ENCODE measurements at places on chromosomes 1 and 21.
A peak's percentile ranks its signal among the peaks of the same experiment; 100 is the strongest.

DNA sequence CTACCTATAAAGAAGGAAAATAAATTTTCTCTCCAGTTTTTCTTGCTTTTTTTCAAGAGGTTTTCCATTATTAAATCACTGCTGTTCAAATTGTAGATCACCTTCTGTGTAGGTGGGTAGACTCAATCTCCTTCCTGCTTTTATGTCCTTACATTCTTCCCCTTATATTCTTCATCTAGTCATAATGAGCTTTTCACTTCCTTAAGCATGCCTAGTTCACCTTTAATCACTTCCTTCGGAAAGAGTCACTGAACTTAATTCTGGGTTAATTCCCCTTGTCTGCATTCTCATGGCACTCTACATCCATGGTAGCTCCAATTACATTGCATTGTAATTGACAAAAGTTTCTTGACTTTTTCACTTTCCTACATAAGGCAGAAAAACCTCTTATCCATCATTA is 6.1 kb upstream of the FAM177B start:
- no peak for DNase-seq

GRCh38 chr1:84849357-84849975 is 43.5 kb downstream of the LPAR3 start:
- no peak for DNase-seq

GRCh38 chr1:39158327-39159086 is 46.0 kb upstream of the MACF1 start:
- DNase-seq, result peak; percentile 96

- DNase-seq, result peak; percentile 92
These were observed 109.4 kb downstream of the NAV1 start for GRCh38 chr1:201648066-201648906.

DNA sequence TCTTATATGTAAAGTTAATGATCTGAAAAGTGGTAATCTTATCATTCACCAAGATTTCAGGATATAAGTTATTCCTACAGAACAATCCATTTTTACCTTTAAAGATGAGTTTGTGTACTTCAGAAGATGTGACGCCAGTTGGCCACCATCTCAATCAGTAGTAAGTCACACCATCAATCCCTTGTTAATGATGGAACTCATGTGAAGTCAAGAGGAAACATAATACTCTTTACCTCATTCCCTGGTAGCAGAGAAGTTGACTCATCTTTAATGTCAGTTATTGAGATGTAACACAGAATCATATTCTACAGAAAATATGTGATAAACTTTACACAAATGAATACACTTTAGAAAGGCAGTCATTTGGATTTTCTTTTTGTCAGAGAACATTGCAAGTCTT is 38.2 kb downstream of the MRPL39 start:
- DNase-seq, result no peak

DNA sequence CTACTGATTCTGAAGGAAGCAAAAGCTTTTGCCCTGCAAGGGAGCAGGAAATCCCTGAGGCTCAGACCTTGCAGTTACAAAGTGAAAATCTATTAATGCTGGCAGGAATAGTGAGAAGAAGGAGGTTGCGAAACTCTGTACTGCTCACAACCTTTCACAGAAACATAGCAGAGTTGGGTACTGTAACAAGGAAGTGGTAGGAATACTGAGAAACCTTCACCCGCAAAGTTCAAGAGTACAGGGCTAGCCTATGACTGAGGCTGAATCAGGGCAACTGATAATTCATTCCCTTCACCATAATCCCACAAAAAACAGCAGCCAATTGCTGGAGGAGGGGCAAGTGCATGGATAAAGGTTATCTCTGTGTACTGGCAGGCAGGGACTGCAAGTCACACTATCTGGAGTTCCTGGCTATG is 23.9 kb upstream of the KCTD3 start:
- no peak for DNase-seq

DNA sequence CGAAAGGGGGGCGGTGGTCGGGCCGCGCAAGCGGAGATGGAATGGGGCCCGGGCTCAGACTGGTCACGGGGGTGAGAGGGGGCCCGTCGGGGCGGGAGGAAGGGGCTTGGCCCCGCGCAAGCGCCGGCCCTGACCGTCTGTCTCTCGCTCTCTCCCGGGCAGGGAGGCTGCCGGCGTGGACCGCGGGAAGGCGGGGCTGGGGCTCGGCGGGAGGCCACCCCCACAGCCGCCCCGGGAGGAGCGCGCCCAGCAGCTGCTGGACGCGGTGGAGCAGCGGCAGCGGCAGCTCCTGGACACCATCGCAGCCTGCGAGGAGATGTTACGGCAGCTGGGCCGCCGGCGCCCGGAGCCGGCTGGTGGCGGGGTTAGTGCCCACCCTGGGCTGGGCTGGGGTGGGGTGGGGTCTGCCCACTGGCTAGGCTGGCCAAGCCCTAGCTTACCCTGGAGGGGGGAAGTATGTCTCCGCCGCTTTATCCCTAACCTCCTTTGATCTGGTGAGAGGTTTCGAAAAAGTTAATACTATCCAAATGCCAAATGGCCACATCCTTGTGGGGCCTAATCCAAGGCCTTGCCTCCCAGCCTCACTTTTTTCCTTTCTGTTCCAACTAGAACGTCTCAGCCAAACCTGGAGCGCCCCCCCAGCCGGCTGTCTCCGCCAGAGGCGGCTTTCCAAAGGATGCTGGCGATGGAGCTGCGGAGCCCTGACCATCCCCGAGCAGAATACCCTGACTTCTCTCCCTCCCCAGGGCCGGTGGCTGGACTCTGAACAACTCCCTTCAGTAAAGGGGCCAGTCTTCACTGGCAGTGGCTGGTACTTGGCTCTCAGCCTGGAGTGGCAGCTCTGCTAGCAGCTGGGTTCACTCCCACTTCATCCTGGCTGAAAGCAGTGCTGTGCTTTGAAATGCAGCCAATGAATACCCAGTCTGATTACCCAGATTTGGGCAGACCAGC is 636 bp upstream of the YRDC start:
- peak; percentile 83 for DNase-seq

- DNase-seq, result no peak
These were observed 704 bp downstream of the ALG6 start for GRCh38 chr1:63368131-63368530.

GRCh38 chr1:174841747-174842146 is 158.0 kb upstream of the CACYBP start:
- DNase-seq, result no peak

GRCh38 chr1:83697961-83698360 is 301.0 kb downstream of the TTLL7 start:
- no peak for DNase-seq

DNA sequence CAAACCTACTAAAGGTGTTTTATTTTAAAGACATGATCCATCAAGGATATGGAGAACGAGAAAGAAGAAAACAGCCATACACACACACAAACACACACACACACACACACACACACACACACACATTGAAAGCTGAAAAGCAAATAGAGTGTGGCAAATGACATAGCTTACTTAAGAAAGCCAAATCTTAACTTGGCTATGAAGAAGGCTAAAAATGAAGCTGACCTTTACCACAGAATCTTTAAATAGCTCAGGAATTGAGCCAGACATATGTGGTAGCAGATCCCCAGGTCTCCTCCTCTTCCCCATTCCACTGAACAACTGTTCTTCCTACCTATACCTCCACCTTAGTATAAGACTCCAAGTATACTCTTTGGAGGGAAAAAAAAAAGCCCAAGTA is 185.6 kb downstream of the CLEC20A start:
- DNase-seq, result no peak

DNA sequence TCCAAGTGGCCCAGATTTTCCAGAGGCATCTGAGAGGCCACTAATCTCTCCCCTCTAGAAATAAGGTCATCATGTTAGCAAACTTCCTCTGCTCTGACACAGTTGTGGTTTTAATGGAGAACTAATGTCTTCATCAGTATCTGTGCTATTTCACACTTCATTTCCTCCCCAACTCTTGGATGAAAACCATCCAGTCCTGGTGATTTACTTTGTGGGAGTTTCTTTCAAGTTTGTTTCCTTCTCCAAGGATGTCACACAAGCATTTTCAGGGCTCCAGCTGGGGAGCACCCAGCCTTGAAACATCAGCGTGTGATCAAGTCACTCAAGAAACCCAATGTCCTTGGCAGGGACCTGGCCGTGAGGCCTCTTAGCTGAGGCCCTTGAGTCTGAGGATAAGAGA is 38.8 kb downstream of the TBX15 start:
- DNase-seq, result no peak

- no peak for DNase-seq
These were observed 555.0 kb upstream of the ADGRL4 start for GRCh38 chr1:79561521-79561978.

GRCh38 chr1:112815376-112815775 is 100.2 kb upstream of the PPM1J start:
- DNase-seq, result no peak

DNA sequence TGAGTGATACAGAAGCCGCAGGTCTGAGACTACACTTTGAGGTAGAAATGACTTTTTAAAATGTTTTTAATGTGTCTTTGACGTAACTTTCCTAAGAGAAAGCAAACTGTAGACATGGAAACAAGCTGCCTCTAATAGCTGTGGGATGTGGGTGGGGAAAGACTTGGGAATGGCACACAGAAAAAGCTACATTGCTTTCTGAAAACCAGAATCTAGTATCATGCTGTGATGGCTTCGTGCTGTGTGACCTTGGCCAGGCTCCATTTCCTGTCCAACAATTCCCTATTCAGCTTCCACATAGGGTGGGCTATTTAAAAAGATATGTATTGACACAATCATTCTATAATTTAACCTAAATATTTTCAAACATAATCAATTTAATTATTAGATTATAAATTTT is 909.1 kb downstream of the NCAM2 start:
- DNase-seq, result no peak

GRCh38 chr21:18030248-18030647 is 211.1 kb upstream of the C21orf91 start:
- no peak for DNase-seq

DNA sequence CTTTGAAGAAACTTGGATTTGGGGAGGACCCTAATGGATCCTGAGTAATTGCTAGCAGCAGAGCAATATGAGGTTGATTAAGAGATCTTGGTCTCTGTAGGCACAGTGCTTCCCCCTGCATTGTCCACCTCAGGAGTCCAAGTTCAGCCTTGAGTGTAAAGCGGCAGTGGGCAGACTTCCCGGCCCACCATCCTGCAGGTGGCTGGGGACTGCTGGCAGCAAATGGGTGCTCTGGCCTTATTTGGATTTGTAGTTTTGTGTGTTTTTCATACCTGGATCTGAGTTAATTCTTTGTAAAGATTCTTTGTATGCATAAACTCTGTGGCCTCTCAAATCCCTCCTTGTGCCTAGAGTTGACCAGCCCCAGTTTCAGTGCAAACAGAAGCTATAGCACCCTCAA is 7.6 kb downstream of the BARHL2 start:
- no peak for DNase-seq
